ENCODE measurements at places on chromosomes 4 and X.

- no peak for DNase-seq
These were observed 18.8 kb upstream of the TMEM131L start for GRCh38 chr4:153447175-153447905.

DNA sequence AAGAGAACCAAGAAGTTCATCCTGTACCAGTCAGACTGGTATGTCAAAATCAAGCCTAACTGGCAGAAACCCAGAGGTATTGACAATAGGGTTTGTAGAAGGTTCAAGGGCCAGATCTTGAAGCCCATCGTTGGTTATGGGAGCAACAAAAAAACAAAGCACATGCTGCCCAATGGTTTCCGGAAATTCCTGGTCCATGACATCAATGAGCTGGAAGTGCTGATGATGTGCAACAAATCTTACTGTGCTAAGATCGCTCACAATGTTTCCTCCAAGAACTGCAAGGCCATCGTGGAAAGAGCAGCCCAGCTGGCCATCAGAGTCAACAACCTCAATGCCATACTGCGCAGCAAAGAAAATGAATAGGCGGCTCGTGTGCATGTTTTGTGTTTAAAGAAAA lies 172.7 kb upstream of the MED14 start:
- no peak for DNase-seq

DNA sequence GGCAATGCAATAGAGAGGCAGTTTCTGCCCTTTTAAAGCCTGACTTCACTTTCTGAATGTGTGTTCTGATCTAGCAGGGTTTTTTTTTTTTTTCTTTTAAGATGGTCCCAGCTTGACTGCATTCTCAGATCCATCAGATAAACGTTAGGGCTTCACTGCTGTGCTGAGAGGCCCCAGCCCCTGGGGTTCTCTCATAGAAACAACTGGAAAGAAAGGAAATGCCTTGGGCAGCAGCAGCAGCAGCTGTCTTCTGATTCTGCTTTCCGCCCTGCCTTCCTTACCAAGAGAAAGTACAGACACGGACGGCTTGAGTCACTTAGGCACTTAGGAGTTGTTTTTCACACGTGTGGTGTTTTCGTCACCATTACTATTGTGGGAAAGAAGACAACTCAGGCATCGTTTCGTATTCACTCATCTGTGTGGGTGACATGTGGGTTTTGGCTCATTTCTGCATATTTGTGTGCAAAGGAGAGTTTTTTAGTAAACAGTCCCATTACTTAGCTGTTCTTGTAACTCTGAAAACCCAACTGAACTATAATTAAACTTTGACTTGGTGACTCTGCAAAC lies 172.0 kb downstream of the PTTG2 start:
- peak; percentile 39 for DNase-seq

GRCh38 chr4:138192113-138192512 lies 50.0 kb downstream of the SLC7A11 start:
- DNase-seq: no peak

- DNase-seq: no peak
These were observed at the start of gene XPNPEP2 for GRCh38 chrX:129738466-129739308. XPNPEP2 (plus strand) TSS chrX:129738979; CDS start chrX:129739214, 235 bp downstream.

GRCh38 chr4:7763788-7764187 lies 175.9 kb downstream of the AFAP1 start:
- DNase-seq: no peak

GRCh38 chrX:131734621-131735020 lies 190.7 kb downstream of the OR13H1 start:
- no peak for DNase-seq

DNA sequence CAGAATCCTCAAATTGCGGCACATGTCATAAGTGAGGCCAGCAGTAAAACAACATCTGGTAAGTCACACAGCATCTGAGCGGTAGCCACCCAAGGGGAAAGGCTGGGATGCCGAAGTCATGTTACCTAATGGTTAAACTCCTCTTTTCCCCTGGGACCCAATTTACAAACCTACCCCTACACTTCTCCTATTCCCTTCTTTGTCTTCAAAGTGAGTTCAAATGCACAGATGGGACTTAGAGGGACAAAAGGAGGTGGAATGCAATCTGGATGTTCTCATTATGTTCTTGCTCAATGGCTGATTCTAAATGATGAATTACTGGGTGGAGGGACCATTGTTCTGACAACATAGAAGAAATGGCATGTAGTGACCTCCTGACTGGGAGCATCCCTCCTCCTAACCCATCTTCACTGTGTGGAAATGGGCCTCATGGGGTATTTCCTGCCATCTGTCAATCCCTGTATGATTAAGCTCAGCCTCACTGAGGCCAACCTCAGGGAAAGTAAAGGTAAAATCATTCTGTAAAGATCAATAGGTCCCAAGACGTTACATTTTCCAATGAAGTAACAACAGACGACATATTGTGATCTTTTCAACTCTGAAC lies 8.5 kb downstream of the CD40LG start:
- no peak for DNase-seq

GRCh38 chr4:137393044-137393443 lies 139.2 kb downstream of the PCDH18 start:
- DNase-seq: no peak

DNA sequence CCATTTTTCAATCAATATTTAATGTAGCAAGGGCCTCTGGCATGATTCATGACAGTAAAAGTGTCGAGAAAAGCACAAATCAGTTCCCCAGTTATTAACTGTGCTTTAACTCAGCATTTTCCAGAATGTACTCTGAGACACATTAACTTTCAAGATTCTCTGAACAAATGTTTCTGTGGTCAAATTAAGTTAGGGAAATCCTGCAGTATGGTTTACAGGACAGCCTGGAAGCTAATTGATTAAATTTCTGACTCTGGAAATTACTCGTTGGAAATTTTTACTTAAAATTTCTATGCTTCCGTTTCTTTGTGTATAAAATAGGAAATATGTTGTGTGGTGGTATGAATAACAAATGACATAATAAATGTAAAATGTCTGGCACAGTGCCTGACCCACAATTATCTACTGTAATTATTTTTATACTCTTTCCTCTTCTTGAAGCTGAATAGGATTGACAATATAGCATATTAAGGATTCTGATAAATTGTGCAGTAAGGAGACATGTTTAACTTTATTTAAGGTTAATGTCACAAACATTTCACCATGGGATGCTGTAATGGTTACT lies 33.7 kb downstream of the STK32B start:
- no peak for DNase-seq

GRCh38 chr4:116499-116898 lies 7.8 kb upstream of the ZNF718 start:
- DNase-seq: no peak

DNA sequence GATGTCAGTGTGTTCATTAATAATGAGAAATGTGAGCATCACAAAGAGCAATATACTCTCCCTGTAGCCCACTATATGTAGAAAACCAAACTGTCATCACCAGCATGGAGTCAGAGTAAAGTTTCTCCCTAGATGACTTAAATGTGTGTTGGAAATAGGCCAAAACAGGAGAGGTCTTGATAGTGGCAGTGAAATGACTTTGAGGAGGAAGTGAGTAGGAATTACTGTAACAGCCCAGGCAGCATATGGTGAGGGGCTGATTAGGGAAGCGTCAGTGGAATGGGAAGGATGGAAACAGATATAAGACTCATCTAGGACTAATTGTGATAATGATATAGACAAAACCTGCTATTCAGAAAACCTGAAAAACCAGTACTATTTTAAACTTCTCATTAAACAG lies 83.9 kb downstream of the ATXN3L start:
- no peak for DNase-seq

DNA sequence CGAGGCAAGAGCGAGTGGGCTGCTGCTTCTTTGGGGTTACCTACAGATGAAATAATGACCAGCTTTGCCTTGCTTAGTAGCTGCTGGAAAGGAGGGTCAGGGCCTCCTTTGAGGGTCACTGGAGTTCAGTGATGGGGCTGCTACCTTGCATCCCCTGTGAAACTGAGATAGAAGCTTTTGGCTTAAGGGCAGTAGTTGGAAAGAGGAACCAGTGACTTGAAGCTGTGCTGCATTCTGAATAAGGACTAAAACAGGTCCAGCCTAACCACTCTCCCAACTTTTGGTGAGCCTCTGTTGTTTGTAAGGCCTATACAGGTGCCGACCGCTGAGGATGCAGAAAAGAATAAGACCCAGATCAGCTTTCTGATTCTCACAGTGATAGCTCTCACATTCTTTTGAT lies 41.2 kb downstream of the RASL11B start:
- DNase-seq: no peak

DNA sequence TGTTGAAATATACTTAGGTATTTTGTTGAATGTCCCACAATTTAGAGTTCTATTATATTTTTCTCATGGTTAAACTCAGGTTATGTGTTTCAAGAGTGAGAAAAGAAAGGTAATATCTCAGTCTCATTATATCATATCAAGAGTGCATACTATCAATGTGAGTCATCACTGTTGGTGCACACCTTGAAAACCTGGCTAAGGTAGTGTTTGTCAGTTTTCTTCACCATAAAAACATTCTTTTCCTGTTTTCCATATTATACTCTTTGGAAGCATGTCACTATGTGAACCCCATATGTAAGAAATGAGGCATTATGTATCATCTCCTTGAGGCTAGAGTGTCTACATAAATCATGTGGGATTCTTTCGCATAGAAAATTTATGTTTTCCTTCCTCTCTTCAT lies 307.6 kb upstream of the CTSO start:
- DNase-seq: no peak

- no peak for DNase-seq
These were observed 315.3 kb downstream of the DMD start for GRCh38 chrX:32896088-32896487.

- no peak for DNase-seq
These were observed 22.2 kb upstream of the LPAR4 start for GRCh38 chrX:78725287-78725686.

DNA sequence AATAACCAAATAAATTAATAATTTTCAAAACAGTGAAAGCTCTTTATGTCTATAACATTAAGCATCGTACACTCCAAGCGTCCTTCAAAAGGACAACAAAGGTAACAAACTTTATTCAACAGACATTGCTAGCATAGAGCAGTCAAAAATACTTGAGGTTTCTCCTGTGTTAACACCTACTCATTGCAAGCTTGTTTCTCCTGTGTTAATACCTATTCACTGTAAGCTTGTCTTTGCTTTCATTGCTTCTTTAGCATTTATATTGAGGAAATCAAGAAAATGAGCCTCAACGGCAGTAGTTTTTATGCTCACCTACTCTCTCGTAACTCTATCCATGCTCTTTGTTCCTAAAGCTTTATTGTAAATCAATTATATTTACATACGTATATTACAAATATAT lies 3.5 kb downstream of the SPOCK3 start:
- no peak for DNase-seq

GRCh38 chr4:57061395-57061794 lies 48.8 kb downstream of the IGFBP7 start:
- DNase-seq: no peak

DNA sequence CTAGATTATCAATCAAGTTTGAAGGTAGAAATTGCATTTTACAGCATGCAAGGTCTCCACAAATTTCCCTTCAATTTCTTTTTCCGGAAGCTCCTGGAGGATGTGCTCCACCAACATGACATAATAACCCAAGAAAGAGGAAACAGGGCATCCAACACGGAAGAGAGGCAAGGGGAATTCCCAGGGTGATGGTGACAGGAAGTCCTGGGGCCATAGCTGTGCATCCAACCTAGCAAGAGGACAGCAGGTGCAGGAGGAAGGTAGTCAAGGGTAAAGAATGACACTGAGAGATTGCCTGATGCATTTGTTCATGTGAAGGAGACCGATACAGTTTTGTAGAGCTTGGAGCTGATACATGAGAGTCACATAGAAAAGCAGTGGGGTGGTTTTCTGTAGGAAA lies 115.7 kb upstream of the LSM6 start:
- no peak for DNase-seq

DNA sequence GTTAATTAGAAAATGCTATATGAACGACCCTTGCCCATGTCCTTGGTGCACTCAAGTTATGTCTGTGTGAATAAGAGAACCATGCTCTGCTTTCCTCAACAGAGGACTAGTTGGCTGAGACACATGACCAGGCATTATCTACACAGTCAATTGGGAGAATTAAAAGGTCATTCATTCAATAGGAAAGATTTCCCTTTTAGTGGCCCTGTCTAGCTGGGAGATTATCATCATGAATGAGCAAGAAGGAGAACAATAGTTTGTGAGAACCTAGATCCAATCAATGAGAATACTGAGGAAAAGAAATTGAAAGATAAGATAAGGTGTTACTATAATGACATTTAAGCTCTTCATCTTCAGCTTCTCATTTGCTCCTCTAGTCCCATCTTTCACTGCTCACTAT lies 1033.4 kb upstream of the LCORL start:
- no peak for DNase-seq

DNA sequence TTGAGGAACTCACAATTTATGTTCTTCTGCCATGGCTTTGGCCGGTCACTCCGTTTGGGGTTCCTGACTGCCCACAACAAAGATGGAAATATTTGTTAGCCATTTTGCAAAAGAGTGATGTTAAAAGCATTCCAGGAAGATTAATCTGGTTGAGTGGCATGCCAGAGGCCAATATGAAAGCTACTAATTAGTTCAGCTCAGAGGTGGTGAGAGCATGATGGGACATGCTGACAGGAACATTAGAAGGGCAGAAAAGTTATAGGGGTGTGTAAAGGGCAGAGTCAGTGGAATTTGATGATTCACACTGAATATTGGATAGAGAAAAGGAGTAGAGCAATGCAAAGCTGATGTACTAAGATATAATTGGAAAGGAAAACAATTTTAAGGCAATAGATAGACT lies 94.4 kb downstream of the TLL1 start:
- DNase-seq: no peak

- no peak for DNase-seq
These were observed 1.4 kb downstream of the MAMLD1 start for GRCh38 chrX:150364347-150365050.

DNA sequence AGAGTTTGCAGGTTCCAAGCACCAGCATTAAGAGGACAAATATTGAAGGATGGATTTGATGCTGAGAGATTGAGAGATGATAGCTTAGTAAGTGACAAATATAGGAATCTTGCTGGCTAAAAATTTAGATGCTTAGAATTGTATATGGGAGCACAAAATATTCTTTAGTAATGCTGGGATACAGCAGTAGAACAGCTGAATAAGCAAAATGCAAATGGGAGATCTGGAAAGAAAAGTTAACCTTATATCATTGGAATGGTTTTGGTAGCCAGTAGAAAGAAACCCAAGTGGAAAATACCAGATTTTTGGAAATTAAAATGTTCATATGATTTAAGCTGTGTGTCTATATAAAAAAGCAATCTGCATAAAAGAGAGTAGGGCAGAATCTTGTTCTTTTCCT lies 308.6 kb upstream of the CPEB2 start:
- no peak for DNase-seq

GRCh38 chr4:7546809-7547367 lies 112.2 kb upstream of the PSAPL1 start:
- no peak for DNase-seq

GRCh38 chr4:46254788-46255187 lies 130.9 kb upstream of the GABRG1 start:
- no peak for DNase-seq

- no peak for DNase-seq
These were observed 7.8 kb upstream of the SH3TC1 start for GRCh38 chr4:8191136-8191747.

GRCh38 chr4:112813790-112814189 lies 176.8 kb downstream of the LARP7 start:
- no peak for DNase-seq

GRCh38 chr4:30721185-30722091 lies 1.3 kb downstream of the PCDH7 start:
- DNase-seq: no peak
